Natural killer cell (primary cell): ENCODE measurements at places on chromosomes 7 and 10. TPM values are rescaled to one million over a fixed set of nuclear protein-coding genes. Genes with fewer than 3 reads are reported as not detected.

The RARRES2 gene
- total RNA-seq, result not detected

The HOXA4 gene
- total RNA-seq, result 0.52 TPM

The PTPRZ1 gene
- total RNA-seq, result not detected

GRCh38 chr10:76388321-76389023, 957.0 kb downstream of the LRMDA start:
- no peak overlapping the region for H3K27ac ChIP-seq
- H3K4me3 ChIP-seq, result no peak overlapping the region
- H3K36me3 ChIP-seq, result no peaks in the 10 kb centered on the region
- no peak for DNase-seq
- H3K27me3 ChIP-seq, result no peaks in the 10 kb centered on the region
- no peaks in the 10 kb centered on the region for H3K4me1 ChIP-seq

GRCh38 chr7:150824379-150825177, 24.0 kb downstream of the TMEM176A start:
- DNase-seq, result no peak
- no peak overlapping the region for H3K4me3 ChIP-seq
- H3K27ac ChIP-seq, result no peak overlapping the region
- H3K36me3 ChIP-seq, result no peaks in the 10 kb centered on the region

DNA sequence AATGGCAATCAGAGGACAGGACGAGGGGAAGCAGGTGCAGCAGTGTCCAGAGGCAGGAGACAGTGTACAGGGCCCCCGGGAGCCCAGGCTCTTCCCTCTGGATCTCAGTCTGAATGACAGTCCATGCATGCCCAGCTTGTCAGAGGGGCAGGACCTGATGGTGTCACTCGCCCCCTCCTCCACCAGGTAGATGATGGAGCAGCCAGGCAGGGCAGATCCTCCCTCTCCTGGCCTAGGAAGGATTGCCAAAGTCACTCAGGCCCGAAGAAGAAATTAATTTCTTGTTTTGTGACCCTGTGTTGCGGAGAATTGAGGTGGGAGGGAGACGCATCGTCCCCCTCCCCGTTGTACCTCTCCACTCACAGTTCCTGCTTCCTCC, 4.0 kb downstream of the VSTM4 start:
- DNase-seq, result no peak
- peaks cover 13% of the 10 kb centered on the region for H3K4me1 ChIP-seq
- peaks cover 10% of the 10 kb centered on the region for H3K27me3 ChIP-seq
- H3K4me3 ChIP-seq, result no peak overlapping the region

DNA sequence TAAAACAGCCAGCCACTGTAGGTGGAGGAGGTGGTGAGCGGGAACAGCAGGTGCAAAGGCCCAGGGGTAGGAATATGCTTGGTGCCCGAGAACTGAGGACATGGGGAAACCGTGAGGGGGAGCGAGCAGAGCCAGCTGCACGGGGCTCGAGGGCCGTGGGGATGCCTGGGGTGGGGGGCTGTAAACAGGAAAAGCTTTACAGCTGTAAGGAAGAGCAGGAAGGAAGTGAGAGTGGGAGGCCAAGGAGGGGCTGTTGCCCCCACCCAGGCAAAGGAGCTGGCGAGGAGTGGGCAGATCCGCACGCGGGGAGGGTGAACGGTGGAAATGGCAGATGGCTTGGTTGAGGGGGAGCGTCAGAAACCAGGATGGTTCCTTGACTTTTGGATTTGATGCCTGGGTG, 34.4 kb downstream of the ZMIZ1 start:
- no peaks in the 10 kb centered on the region for H3K27me3 ChIP-seq
- H3K4me3 ChIP-seq, result no peak overlapping the region
- DNase-seq, result no peak
- H3K27ac ChIP-seq, result no peak overlapping the region
- H3K36me3 ChIP-seq, result no peaks in the 10 kb centered on the region
- H3K4me1 ChIP-seq, result peaks cover 75% of the 10 kb centered on the region

- H3K27me3 ChIP-seq, result no peaks in the 10 kb centered on the region
- no peak overlapping the region for H3K4me3 ChIP-seq
- H3K36me3 ChIP-seq, result no peaks in the 10 kb centered on the region
- no peak for DNase-seq
These were observed 56.2 kb upstream of the ABLIM1 start for GRCh38 chr10:114714281-114714741.
